Activated CD4-positive, alpha-beta memory T cell treated with anti-CD3 and anti-CD28 coated beads, Interleukin-2, amount 10 ng/mL, durations not matched to agents 7 days and 5 days (primary cell): ENCODE measurements at places on chromosomes 5 and 9. TPM values are rescaled to one million over a fixed set of nuclear protein-coding genes. Genes with fewer than 3 reads are reported as not detected.

ANGPTL2 gene
- 0.08 TPM for total RNA-seq

SUSD3 gene
- 71.4 TPM for total RNA-seq

OSTF1 gene
- total RNA-seq: 255 TPM

MEIKIN gene
- total RNA-seq: 1.1 TPM
